Renal cortex interstitium (tissue), 15 donors: ENCODE measurements at places on chromosomes 1 and 21. TPM values are rescaled to one million over a fixed set of nuclear protein-coding genes. Genes with fewer than 3 reads are reported as not detected.

- no peak for DNase-seq
Observed at GRCh38 chr1:242870966-242871365, 346.5 kb upstream of the PLD5 start.

Gene SPRR3
- not detected for polyA plus RNA-seq

- no peak for DNase-seq
Observed at GRCh38 chr1:97833881-97834280, 87.0 kb downstream of the DPYD start.

GRCh38 chr1:203268901-203269653 lies 36.2 kb upstream of the BTG2 start:
- DNase-seq: no peak

DNA sequence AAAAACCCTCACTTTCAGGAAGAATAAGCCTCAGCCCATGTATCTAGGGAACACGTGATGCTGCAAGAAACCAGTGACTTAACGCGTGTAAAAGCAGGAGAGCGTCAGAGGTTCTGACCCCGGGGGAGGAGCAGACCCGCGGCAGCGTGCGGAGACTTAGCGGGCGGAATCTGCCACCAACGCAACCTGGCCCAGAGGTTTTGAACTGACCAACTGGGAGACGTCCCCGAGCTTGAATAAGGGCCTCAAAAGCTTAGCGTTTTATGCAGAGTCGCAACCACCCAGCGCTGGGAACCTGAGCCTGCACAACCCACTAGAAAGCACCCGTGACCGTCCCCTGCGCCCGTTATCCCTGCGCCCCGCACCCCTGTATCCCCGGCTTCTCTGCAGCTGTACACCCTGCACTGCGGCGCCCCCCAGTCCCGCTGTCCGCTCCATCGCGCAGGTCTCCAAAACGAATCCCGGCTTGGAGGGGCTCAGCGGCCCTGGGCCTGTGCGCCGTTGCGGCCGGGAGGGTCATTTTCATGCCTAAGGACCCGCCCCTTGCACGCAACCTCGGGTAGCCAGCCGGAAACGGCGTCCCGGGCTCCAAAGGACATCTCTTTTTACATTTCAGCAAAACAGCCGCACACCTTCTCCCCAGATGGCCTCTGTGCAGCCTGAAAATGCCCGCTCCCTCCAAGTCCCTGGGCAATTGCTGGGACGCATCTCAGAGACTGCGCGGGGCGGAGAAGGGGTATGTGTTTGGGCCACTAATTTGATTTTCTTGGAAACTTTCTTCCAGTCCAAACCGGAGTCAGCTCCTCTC lies 29.4 kb upstream of the TRIM17 start:
- DNase-seq: no peak

DNA sequence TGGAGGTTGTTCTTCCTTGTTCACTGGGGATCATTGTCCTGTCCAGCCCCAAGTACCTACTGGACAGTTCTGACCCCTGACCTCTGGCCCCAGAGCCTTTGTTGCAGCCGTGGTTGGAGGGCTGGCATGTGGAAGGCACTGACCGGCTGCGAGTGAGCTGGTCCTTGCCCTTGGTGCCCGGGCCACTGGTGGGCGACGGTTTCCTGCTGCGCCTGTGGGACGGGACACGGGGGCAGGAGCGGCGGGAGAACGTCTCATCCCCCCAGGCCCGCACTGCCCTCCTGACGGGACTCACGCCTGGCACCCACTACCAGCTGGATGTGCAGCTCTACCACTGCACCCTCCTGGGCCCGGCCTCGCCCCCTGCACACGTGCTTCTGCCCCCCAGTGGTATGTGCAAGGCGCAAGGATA lies 11.4 kb downstream of the TIE1 start:
- no peak for DNase-seq

GRCh38 chr1:209546390-209547085 lies 37.0 kb upstream of the CAMK1G start:
- no peak for DNase-seq

GRCh38 chr1:25550683-25551310 lies 7.4 kb downstream of the LDLRAP1 start:
- DNase-seq: no peak

DNA sequence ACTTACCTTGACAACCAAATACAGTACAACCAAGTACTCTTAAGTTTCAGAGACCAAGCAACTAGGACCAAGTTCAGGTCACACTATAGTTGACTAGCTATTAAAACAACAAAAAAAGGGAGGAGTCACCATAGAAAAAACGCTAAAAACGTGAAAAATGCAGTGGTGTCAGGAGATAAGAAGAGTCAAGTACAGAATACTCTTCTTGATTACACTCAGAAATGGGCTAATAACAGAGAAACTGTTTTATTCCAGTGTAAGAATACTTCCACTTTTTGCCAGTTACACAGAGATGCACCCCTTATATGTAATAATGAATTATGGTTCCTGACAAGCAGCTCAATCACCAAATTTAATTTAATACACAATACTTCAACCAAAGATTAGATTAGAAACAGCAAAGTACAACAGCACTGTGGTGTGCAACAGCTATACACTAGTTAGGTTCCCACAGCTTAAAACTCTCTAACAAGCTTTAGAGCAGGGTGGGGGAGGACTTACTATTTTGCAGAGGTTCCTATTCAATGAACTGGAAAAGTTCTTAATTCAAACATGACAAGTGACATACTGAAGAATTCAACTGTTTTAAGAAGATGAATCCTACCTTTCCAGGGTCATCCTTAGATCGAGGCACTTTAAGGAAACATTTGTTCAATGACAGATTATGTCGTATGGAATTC lies 70.4 kb downstream of the FOXJ3 start:
- DNase-seq: no peak

GRCh38 chr21:37009740-37010341 lies 3.3 kb downstream of the RIPPLY3 start:
- DNase-seq: peak; percentile 68

- no peak for DNase-seq
Observed at GRCh38 chr21:28239340-28239739, 753.3 kb downstream of the LTN1 start.

Gene SAMSN1
- 3.8 TPM for polyA plus RNA-seq

Gene LCE6A
- polyA plus RNA-seq: not detected

GRCh38 chr1:28840928-28841544 lies 29.1 kb downstream of the OPRD1 start:
- no peak for DNase-seq

Gene RGS8
- 0.03 TPM for polyA plus RNA-seq

Gene PEX19
- polyA plus RNA-seq: 79.0 TPM

DNA sequence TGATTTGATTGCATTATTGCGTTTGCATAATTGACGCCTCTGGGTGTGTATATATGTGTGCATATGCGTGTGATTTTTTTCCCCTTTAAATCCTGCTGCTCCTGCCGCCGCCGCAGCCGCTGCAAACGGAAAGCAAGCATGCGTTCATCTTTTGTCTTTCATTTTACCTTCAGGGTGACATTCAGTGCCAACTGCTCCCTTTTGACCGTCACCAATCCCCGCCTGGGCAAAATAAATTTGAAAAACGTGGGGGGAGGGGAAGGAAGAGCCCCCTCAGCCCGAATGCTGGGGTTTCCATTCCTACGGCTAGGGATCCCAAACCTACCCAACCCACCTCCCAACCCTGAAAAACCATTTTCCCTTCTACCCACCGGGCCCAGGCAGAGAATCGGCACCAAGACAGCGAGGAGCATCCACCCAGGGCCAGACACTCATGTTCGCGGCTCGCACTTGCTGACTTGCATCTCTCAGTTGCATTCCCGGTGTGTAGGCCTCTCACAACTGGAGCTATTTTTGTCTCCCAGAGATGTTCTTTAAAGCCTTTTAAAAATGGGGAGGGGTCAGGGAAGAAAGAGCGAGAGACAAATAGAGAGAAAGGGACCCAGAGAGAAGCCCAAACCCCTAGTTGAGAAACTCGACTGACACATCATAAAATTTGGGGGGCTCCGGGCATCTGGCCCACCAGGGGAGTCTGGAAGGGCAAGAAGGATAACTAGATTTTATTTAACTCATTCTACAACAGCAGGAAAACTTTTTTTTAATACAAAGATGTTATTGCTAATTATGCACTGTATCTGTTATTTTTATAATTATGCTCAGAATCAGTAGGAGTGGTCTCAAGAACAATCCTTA lies 367.1 kb upstream of the ESRRG start:
- DNase-seq: no peak

DNA sequence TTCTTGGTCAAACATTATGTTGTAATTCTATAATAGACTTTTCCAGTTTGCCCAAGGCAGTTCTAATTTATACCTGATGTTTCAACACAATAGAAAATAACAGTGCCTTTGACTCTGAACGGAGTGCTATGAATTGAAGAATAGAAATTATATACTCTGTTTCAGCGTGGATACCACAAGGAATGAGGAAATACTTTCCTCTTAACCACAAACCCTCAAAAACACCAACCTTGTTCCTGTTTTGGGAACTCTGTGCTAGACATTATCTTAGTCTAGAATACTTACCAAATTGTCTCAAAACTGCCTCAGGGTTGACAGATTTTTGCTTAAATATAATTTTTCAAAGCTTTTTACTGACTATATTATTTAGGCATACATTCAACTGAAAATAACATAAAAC lies 1629.3 kb downstream of the MRPL39 start:
- DNase-seq: no peak

GRCh38 chr1:11735531-11735853 lies 444 bp upstream of the AGTRAP start:
- DNase-seq: no peak

Gene FOXO6
- 3.9 TPM for polyA plus RNA-seq

Gene CPTP
- polyA plus RNA-seq: 18.0 TPM

Gene PDZK1
- 234 TPM for polyA plus RNA-seq

Gene PLD5
- 0.90 TPM for polyA plus RNA-seq

Gene KIF21B
- 3.2 TPM for polyA plus RNA-seq

Gene PALMD
- 3.6 TPM for polyA plus RNA-seq

Gene CHIA
- not detected for polyA plus RNA-seq

Gene CACNA1S
- 0.39 TPM for polyA plus RNA-seq

Gene TEX38
- polyA plus RNA-seq: 0.24 TPM

Gene BEST4
- polyA plus RNA-seq: 0.37 TPM

Gene CLEC20A
- polyA plus RNA-seq: 0.47 TPM

Gene GCSAML
- polyA plus RNA-seq: 0.55 TPM

DNA sequence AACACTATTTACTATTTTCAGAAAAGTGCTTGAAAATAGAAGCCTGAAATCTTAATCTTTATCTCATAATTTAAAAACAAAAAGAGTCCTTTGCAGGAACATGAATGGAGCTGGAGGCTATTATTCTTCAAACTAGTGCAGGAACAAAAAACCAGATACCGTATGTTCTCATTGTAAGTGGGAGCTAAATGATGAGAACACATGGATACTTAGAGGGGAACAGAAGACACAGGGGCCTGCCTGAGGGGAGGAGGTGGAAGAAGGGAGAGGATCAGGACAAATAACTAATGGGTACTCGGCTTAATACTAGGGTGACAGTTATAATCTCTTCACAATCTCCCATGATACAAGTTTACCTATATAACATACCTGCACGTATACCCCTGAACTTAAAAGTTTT lies 176.3 kb downstream of the SDCCAG8 start:
- DNase-seq: no peak

DNA sequence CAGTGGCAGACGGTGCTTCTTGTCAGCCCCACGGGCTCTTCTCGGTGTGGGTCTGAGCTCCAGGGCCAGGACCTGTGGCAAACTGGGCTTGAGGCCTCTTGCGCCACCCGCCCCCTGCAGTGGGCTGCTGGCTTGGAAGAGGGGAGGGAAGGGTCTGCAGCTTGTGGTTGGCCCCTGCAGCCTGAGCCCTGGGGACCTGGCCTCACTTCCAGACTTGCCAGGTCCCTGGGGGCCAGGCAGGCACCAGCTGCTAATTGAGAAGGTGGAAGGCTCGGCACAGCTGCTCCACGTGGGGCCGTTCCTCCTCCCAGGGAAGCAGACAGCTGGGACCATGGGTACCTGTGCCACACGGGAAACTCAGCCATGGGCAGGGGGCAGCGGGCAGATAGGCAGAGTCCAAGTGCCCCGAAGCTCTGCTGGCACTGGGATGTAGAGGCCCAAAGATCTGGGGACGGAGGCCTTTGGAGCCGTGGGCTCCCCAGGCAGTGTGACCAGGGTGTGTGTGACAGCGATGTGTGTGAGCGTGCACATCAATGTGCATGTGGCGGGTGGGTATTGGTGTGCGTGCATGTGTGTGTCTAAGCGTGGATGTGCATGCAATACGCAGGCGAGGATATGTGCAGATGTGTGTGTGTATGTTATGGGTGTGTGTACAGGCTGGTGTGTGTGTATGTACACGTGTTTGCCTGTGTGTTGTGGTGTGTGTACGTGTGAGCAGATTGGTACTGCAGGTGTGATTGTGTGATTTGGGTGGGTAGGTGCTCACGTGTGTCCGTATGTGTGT lies 39.3 kb downstream of the TP73 start:
- DNase-seq: no peak

DNA sequence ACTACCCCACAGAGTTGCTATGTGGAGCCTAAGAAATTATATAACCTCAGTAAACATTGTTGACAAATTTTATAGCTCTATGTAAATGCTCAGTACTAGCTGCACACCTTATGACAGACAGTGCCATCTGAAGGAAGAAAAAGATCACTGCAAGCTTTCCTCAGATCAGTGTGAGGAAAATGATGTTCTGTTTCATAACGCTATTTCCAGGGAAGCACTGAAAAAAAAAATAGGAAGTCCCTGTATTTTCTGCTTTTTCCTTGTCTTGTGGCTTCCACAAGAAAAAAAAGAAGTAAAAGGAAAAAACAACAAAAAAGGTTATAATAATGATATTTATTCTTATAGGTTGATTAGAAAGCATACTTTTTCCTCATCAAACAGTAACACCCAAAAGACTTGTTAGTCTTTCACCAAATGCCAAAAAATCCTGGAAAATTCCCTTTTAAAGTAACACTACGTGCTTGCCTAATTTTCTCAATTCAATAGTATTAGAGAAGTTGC lies 23.2 kb downstream of the LYST start:
- DNase-seq: no peak

DNA sequence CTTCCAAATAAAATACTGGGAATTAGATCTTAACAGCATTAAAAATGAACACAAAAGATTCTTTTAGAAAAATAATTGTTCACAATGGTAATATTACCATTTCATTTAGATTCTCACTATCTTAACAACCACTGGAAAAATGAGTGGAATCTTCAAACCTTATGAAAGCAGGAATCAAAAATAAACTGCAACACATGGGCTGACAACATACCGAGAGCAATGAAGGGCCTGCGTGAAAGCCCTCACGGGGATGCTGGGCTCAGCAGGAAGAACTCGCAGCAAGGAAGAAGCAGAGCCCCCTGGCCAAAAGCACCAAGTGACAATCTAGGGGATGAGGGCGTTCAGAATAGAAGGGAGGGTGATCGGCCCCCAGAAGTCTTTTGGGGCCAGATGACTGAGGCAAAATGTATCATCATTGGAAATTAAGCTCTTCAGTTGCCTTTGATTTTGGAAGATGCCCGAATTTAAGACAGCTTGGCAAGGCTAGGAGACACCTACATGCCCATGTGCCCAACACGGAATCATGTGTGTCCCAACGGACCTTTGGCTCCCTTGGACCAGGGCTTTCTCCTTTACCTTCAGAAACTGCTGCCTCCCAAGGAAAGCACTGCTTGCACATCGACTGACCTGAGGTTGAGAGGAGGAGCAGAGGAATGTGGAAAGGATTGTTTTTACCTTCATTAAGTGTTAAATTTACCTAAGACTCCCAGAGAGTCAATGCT lies 103.9 kb downstream of the TGFBR3 start:
- no peak for DNase-seq

Gene ARTN
- 1.4 TPM for polyA plus RNA-seq

Gene SLAMF9
- polyA plus RNA-seq: not detected
